Aorta (tissue), 5 donors: ENCODE measurements at places on chromosomes 2 and 18.

- no peak for DNase-seq
Observed at GRCh38 chr2:58616961-58617360, 375.8 kb upstream of the FANCL start.

DNA sequence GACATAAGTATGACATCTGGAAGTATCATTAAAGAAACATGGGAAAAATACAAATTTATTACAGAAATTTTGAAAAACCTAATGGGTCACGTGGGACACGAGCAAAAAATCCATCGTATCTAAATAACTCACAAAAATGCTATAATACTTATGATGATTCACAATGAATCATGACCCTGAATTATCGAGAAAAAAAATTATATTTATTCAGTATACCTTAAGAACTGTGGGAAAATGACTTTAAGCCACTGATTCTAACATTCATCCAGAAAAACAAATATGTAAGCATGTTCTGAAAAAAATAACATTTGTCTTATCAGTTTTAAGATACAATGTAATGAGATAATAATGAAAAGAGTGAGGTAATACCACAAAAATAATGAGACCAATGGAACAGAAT is 51.8 kb downstream of the ZNF385B start:
- no peak for DNase-seq

- DNase-seq = no peak
Observed at GRCh38 chr2:36780231-36780839, 83.8 kb downstream of the VIT start.

- no peak for DNase-seq
Observed at GRCh38 chr2:128109243-128109642, 18.2 kb downstream of the UGGT1 start.

DNA sequence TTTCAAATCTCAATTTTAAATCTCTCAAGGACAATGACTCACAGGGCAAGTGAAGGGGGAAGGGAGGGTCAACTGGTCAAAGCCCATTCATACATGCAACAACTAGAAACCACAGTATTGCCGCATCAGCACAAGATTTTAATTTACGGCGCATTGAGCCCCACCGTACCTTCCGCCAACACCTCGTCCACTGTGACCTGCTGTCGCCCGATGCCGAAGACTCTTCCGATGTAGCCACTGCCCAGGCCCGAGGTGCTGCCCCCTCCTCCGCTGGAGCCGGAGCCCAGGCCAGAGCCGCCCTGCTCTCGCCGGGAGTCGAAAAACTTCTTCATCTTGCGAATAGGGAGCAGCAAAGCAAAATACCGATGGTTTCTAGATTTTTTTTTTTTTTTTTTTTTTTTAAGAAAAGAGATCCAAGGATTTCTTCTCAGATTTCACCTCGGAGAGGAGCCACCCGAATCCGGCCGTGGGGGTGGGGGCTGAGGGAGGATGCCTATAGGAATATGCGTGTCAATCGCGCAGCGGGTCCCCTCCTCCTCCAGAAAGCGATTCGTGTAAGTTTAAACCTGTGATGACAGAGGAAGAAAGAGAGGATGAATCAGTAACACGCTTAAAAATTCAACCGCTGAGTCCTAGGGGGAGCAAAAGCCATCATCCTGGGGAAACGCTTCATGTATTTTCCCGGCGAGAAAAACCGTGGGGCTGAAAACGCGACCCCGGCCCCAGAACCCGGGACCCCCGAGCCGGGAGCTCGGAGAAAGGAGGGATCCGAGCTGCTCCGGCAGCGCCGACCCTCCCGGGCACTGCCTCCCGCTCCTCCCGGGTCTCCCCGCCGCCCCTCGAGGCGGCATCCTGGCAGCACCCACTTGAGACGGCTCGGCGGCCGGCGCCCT is 584 bp downstream of the AAK1 start:
- peak; percentile 73 for DNase-seq

DNA sequence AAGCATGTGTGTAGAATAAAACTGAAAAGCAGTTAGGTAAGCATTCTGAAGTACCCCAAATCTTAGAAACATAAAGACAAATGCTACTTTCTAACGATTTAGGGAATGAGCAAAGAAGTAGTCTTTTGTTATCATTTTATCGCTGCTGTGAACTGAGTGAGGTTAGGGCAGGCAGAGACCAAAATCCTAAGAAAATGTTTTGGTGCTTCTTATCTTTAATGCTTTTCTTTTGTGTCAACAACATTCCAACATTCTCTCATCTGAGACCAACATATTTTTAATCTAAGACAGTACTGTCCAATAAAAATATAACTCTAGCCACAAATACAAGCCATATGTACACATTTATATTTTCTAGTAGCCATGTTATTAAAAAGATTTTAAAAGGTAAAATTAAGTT is 789.4 kb upstream of the PIK3C3 start:
- DNase-seq = no peak

DNA sequence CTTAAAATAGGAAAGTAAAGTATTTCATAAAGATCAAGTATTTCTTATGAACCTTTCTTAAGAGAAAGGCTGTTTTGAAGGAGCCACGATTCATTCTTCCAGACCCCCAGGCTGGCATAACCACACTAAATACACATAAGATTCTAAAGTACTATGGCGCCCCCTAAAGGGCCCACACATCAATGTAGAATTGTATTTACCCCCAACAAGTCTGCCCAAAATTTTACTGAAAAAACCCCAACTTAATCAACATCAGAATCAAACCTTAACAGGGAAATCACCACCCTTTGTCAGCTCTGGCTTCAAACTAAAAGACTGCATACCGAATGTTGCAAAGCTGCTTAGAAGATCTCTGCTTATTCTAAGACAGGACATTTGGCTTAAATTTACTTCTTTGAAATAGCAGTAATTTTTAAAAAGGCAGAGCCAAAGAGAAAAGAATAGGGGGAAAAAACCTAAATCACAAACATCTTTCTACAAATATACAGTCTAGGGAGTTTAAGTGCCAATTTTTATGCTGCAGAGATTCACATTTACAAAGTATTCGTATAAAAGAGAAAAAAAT is 20.4 kb upstream of the BCL2 start:
- no peak for DNase-seq

GRCh38 chr2:224892574-224893204 is 149.6 kb downstream of the DOCK10 start:
- DNase-seq = no peak

DNA sequence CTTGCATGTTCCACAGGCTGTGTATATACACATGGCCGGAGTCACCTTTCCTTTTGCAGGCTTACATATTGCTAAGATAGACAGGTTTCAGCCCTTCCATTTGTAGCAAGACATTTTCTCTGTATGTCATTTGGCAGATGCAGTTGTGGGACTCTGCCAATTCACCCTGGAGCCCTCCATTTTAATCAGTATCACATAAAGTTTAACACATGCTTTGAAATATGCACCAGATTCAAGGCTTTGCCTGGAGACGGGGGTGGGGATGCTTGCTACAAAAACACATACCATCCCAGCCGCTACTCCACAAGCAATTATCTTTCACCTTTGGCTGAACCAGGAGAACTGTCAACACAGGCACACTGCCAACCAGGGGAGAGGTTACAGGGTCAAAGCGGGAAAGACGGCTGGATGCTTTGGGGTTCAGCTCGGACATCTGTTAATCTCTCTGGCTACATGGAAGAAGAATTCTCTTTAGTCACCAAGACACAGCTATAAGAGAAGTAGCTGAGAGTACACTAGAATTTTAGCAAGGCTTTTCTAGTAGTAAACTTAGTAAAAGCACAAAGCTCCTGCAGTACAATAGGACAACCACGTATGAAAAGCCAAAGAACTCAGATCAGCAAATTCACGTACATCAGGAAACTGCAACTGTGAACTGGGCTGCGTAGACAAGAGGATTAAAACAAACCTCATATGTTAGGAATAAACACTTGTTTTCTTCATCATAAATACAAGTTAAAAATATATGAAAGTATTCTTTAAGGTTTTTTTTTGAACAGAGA is 130.9 kb downstream of the EXOC6B start:
- DNase-seq = no peak

GRCh38 chr2:65458999-65459398 is 26.6 kb upstream of the SPRED2 start:
- DNase-seq = no peak

- no peak for DNase-seq
Observed at GRCh38 chr2:240286596-240286995, 146.1 kb upstream of the OTOS start.

DNA sequence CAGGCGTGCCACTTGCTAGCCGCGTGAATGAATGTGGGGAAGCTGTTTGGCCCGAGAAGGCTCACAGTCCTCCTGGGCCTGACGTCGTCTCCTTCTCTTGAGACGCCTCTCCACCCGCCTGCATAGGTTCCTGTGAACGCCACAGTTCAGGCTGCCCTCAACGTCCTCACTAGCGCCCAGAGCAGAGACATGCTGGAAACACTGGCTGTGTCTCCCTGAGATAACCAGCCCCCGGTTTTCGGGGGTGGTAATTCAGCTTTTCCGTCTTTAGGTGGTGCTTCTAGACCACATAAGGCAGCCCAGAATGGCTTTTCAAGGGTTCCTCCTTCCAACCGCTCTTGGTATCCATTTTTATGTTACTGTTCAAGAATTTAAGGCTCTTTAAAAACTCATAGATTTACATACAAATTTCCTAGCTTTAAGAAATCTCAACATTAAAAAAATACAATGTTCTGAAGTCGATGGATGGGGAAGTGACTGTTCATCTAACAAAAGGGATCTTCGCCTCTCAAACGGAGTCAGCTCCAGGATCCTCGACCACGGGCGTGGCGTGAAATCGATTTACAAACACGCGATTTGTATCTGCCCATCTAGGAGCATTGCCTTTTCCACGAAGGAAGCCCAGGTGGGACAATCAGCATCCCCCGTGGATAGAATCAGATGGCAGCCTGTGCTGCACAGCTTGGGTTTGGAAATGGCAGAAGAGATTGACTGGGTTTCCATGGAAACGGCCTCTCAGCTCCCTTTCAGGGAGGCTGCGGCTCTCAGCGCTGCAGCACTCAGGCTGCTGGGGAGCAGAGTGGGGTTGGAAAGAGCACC is 110.6 kb upstream of the PXDN start:
- no peak for DNase-seq

- DNase-seq = no peak
Observed at GRCh38 chr2:167005096-167005495, 116.8 kb downstream of the XIRP2 start.

DNA sequence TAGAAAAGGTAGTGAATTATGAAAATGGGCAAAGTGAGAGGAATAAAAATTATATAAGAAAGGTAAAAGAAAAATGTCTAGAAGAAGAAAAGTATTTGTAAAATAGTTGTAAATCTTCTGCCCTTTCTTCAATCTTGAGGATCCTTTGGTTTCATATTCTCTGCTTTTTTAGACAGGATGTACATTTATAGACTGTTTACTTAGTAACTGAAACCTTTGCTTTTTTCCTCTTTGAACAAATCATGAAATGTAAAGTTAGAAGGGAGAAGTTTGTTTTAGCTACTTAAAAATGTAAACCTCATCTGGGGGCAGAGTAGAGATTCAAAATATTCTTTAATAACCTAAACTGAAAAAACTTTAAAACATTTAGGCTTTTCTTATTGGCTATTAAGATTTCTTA is 150.4 kb upstream of the ITGA4 start:
- no peak for DNase-seq

GRCh38 chr2:234953116-234954031 is 1.6 kb downstream of the SH3BP4 start:
- DNase-seq = no peak

DNA sequence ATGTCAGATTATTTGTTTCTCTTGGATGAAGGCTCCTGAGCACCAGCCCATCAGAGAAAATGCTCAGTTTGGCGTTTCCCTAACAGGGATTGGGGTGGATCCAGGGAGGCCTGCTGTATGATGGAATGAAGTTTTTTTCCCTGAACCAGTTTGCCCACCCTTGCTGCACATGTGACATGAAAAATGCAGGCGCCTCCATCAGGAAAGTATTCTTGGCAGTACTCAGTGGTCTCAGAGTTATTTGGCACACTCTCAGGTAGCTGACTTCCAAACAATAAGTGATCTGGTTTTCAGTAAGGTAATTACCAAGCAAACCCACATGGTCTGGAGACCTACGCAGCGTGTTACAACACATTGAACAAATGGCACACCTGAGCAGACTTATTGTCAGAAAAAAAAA is 254.9 kb downstream of the PAX3 start:
- DNase-seq = no peak

- DNase-seq = no peak
Observed at GRCh38 chr2:204686406-204686805, 141.1 kb downstream of the PARD3B start.

- DNase-seq = no peak
Observed at GRCh38 chr2:150681120-150681804, 193.8 kb upstream of the RND3 start.

- DNase-seq = no peak
Observed at GRCh38 chr18:5466256-5466655, 77.5 kb downstream of the EPB41L3 start.

DNA sequence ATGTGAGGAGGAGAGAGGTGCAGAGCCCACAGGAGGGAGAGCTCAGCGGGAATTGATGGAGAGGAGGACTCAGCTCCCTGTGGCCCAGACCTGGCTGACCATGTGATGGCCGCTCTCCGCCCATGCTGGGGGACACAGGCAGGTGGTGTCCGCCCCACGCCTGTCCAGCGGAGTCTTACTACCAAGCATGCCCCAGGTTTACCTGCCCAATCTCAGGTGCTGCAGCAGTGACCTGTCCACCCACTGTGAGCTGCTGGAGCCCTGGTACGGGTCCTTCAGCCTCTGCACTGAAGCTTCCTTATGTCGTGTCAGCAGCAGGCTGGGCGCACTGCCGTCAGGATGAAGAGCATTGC is 170.8 kb downstream of the RTP5 start:
- DNase-seq = peak; percentile 24

DNA sequence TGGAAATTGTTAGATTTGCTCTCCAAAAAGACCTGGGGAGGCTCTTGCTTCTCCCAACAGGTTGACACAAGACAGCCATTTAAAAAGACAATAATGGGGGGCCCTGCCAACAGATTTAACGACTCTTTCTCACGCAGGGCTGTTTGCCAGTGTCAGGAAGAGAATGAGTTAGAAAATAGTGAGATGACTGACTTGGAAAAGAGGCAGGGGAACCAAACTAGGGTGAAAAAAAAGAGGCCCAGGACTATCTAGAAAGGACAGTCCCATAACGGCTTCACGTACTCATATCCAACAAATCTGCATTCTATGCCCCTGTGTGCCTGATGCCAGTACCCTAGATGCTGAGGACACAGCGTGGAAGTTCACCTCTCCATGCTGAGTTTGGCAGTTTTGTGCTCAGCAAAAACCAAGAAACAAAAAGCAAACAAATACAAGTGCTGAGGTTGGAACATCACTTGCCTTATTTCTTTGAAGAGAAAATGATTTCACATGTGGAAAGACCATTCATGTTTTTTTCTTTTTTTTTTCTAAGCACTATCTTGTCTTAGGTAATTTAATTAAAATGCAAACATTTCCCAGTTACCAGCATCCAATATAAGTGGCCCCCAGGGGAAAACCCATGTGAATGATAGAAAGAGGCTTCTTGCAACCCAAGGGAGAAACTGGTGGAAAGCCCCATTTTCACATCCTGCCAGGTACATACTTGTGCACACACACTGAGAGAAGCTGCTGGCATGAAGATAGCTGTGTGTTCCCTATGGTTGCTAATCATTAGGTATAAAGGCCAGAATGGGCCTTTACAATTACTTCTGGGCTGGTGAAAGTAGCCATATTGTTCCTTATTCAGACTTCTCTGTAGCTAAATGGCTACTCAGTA is 10.6 kb upstream of the WIPF1 start:
- DNase-seq = no peak
